Globus pallidus (tissue), 1 donor: ENCODE measurements at places on chromosomes 4 and X.

GRCh38 chrX:155886409-155886808 lies 5.3 kb downstream of the VAMP7 start:
- DNase-seq: no peak

GRCh38 chr4:121139533-121140222 lies 24.4 kb downstream of the TNIP3 start:
- no peak for DNase-seq

DNA sequence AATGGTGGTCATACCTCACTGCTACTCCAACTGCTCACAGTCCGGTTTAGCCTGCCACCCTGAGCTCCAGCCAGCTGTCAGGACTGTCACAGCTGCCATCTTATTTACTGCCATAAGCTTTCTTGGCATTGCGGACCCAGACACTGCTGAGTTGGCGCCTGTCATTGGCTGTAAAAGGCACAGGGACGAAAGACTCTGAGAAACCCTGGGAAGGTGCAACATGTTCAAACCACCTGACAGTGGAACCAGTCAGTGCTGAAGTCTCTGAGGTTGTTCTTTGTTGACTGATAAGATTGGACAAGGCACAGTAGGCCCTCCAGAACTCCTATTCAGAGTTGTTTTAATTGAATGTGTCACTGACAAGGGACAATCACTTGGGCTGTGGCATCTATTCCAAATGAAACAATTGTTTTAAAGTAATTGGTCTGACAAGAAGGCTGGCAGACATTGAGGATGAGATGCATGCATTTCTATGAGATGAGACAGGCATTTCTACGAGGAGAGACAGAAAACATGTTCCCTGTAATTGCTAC lies 927.8 kb downstream of the STPG2 start:
- no peak for DNase-seq

GRCh38 chrX:41178201-41178600 lies 93.0 kb downstream of the USP9X start:
- no peak for DNase-seq

GRCh38 chrX:53422861-53423306 lies at the start of gene RIBC1:
Gene RIBC1, plus strand, starts transcription at chrX:53422873. Its CDS starts 3,404 bp downstream, at chrX:53426277.
- no peak for DNase-seq

DNA sequence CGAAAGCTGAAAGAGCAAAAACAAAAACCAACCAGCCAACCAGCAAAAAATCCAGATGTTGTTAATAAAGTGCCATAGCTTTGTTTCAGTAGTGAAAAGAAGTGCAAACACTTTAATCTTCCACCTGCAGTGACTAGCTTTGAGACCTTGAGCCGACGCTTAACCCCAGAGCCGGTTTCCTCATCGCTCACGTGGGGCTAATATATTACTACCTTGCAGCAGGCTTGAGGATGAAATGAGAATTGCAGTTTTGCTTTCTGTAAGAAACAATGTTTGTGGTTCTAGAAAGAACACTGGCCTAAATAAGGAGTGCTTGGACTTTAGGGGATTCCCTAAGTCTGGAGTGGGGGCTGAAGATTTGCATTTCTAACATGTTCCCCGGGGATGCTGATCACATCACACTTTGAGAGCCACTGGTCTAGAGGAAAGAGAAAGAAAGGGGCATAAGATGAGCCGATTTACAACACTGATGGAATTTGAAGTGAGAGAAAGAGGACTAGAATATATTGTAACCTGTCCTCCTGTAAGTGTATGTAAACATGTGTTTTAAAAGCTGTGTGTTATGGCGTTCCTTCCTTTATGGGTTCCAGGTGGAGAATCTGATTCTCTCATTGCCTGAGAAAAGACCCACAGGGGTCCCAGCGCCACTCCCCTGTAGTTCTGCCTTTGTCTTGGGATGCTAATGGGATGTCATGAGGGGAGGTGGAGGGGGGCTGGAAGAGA lies 1.4 kb downstream of the FGF2 start:
- no peak for DNase-seq

DNA sequence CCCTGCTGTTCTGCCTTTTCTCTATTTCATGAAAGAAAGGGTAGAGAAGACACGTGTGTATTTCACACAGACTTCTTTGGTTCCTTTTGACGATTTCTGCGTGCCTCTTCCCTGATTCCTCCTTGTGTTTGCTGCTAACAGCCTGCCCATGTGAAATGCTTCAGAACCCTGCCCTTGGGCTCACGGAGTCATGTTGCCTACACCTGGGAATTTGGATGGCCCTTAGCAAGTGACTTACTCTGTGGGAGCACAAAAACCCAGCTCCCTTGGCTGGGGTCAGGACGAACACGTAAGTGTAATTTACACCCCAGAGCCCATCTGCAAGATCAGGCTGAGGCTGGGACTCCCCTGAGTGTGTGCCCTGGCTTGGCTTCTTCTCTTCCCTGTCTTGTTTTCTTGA lies 220.3 kb upstream of the BCOR start:
- DNase-seq: no peak
